Stimulated activated CD4-positive, alpha-beta T cell treated with anti-CD3 and anti-CD28 coated beads, Interleukin-1b, Interleukin-23, amount 100 ng/mL, for 48 hours (primary cell): ENCODE measurements at places on chromosomes 4 and X.

DNA sequence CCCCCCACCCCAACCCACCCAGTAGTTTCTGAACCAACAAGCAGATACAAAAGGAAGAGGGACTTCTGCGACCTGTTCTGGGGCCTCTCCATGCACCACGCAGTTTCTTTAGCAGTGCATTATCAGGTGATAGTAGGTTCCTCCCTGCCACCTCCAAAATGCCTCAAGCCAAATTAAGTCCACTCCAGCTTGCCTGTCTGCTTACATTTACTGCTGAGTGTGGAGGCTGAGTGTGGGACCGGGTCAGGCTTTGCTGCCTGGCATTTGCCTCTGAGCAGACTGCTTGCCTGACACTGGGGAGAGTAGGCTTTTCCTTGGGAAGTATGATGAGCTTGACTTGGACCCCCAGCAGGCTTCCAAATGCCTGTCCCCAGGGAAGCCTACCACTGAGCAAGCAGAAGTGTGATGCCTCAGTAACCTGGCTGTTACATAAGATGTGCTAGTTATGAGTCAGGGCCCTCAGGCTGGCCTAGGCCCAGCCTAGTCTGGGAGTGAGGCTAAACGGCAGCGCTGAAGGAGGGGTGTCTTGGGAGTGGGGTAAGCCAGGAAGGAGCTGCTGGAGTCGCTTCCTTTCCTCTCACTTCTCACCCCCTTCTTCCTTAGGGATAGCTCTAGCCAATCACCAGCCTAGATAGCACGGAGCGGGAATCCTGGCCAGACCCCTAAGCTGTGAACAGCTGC is 9.0 kb downstream of the TSC22D3 start:
- DNase-seq: no peak

- no peak for DNase-seq
These were observed 66.1 kb upstream of the HGFAC start for GRCh38 chr4:3375688-3376087.

DNA sequence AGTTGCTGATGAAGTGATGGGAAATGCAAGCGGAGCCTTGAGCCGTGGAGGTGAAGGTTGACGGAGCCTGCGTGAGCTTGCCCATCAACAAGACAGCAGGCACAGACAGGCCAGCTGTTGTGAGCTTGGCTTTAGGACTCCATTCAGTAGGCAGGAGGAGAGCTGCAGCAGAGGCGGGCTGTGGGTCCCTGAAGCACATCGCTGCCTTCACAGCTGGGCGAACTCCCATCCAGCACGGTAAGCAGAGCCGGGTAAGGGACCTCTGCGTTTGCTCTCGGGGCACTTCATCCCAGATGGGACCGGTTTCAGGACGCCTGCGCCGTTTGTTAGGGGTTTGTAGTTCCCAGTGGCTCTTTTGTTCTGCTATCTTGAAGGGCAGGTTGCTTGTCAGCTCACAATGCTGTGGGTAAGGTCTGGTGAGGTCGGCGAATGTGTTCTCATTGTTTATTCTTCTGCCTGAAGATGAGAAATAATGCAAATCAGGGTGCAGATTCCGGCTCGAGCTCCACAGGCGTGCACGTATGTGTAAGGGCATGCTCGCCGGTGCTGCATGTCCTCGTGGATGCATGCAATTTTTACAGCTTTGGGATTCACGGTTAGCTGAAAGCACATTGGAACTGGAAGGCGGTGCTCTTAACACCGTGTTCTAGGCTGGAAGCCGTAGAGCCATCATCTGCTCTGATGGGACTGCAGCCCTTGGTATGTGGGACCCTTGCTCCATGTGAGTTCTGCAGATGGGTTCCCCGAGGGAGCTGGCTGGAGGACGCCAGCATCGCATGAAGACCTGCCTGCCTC is 54.6 kb upstream of the CLDN34 start:
- DNase-seq: no peak

DNA sequence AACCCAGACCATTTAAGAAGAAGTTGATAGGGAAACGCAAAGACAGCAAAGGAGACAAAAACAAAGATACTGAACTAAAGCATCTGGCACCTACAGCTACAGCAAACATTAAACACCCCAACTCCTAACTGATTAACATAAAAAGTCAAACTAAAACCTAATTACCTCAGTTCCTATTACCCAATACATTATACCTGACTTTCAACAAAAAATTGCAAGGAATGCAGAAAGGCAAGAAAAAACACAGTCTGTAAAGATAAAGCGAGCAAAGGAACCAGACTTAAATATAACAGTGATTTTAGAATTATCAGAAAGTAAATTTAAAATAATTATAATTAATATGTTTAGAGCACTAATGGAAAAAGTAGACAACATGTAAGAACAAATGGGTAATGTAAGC is 9.4 kb upstream of the FMR1 start:
- DNase-seq: no peak

- peak; percentile 45 for DNase-seq
These were observed 10.0 kb downstream of the ZFYVE28 start for GRCh38 chr4:2408401-2408958.

DNA sequence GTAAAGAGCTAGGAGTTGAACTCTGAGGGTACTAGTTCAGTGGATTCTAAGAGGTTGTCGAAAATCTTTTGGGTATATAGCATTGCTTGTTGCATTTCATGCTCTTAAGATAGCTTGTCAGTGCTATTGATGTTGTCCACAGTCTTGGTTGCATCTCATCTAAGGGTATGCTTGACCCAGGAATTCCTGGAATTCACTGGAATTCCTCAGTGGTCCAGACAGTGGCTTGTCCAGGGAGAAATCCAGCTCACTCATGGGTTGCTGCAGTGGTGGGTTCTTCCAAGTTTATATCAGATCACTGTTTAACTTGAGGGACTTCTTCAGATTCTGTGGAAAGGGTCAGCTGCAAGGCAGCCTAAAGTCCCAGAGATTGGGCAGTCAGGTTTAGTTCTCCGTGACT is 29.8 kb upstream of the SMARCAD1 start:
- DNase-seq: no peak

DNA sequence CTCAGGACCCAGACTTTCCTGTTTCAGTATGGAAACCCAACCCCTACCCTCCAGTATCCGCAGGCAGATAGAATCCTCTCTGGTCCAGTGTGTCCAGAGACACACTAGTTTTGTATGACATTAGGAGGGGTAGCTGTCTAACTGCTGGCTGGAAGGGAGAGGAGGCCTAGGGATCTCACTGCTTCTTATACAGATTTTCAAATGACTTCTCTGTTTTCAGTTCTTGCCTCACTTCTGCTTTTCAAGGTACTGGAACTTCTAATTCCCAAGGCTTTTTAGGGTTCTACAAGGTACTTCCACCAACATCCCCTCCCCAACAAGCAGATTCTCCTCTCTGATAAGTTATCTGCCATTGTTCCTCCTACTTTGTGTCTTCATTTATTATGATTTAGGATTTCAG is 6.1 kb downstream of the SGCB start:
- no peak for DNase-seq

DNA sequence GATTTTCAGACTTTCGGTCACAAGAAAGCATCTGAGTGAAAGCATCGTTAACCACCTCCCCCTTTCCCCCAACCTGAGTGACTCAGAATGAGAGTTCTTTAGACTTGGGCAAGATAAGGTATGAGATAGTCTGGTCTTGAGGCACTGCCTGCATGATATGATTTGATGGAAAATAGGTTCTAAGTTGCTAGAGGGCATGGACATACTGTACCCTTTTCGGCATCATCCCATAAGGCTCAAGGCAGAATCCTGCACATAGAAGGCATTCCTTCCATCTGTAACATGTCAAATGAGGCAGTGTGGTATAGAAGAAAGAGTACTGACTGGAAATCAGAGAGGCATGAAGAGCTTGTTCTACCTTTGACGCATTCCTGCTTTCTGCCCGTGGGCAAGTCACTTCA is 16.8 kb upstream of the AMOT start:
- DNase-seq: no peak

DNA sequence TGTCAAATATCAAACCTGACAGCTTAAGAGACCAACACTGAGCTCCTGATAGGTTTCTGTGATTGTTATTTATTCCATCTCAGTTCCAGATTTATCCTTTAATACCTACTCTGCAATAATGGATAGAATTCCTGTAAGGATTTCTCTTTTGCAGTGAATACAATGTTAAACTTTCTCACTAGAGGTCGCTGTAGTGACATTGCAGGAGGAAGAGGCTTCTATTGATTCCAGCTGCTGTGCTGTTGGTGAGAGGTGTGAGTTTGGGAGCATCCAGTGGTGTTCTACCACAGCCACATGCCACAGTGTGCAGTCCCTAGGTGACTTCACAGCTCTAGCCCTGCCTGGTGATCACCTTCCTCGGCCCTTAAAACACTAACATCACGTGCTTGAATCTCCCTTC is 34.6 kb upstream of the DCAF8L2 start:
- DNase-seq: no peak

GRCh38 chrX:144333429-144333828 is 449.6 kb downstream of the UBE2NL start:
- no peak for DNase-seq

DNA sequence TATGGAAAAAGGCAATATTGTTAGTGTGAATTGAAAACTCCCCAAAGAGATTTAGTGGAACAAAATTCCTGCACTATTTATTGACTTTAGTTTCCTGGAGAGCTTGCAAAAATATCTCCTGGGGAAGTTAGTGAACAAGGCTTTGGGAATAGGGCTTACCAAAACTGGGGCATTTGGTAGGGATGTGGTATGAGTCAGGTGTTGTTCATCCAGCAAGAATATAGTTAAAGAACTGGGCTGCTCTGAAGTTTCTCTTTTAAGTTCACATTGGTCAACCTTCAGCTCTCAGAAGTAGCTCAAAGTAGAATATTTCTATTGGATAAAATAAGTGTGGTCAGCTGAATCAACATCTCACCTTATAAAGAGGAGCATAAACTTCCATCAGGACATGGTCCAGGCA is 185.0 kb downstream of the CPE start:
- DNase-seq: no peak

DNA sequence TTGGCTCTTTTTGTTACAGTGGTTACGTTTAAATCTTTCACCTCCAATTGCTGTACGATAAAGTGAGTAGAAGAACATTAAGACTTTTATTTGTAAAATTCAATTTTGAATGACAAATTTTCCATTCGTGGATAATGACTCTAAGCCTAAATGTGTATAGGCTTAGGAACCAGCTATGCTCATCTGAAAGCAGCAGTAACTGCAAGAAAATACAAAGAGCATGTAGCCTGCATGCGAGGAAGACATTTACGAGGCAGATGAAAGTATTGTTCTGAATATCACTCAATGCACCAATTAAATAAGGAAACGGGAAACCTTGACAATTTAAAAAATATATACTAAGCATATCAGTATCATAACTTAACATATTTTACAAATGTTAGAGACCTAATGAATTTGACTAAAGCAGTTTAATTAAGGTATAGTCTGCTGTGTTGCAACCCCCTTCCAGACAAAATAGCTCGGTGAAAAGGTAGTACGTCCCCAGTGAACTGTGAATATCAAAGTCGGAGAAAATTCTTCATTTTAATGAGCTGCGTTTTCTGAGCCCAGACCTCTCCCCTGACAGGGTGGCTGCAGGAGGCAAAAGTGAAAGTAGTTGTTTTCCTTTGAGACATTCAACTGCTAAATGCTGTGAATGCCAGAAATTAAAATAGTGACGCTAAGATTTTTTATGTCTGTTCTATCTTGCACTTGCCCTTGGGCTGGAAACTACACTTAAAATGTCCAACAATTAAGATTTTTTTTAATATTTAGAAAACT is 1236.5 kb upstream of the TENM3 start:
- no peak for DNase-seq
